ENCODE measurements at places on chromosomes 1 and 21.

GRCh38 chr1:223129229-223129901 is 13.7 kb downstream of the TLR5 start:
- DNase-seq: peak; percentile 86

- no peak for DNase-seq
Measured at GRCh38 chr1:197620714-197621163, 154.5 kb downstream of the DENND1B start.

DNA sequence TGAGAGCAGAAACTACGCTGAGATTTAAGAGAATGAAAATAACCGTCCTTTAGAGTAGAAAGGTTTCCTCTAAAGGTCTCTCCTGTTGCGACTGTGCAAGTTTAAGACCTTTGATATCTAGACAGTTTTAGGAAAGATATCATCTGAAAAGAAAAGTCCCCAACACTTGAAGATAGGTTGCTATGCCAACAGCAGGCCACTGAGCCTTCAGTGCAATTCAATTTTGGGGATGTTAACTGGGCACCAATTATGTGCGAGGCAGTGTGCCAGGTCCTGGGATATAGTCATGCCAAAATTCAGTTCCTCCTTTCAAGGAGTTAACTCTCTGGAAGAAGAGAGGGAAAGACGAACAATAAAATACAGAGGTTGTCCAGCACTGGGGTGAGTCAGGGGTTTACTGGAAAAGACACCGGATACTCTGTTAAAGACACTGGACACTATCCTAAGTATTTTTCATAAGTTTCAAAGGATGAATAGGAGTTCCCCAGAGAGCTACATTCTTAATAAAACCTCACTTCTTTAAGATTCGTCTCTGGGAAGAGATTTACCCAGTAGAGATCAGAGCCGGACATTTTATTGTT is 25.5 kb upstream of the ZNF281 start:
- no peak for DNase-seq

- DNase-seq: no peak
Measured at GRCh38 chr1:231544943-231545592, 16.6 kb downstream of the TSNAX start.

GRCh38 chr1:100400404-100400803 is 48.1 kb downstream of the CDC14A start:
- DNase-seq: no peak

DNA sequence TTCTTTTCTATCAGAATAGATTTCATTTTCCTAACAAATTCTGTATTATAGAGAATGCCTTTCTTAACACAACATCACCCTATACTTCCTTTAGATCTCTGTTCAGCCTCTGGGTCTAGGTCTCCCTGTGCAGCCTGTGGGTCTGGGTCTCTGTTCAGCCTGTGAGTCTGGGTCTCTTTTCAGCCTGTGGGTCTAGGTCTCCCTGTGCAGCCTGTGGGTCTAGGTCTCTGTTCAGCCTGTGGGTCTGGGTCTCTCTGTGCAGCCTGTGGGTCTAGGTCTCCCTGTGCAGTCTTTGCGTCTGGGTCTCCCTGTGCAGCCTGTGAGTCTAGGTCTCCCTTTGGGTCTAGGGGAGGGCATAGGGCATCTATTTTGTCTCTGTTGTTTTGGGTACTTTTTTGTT is 59.6 kb upstream of the DIP2A start:
- no peak for DNase-seq

GRCh38 chr21:34180407-34180806 is 107.0 kb downstream of the MRPS6 start:
- no peak for DNase-seq

- DNase-seq: peak; percentile 42
Measured at GRCh38 chr1:26786437-26787380, 1.0 kb upstream of the PIGV start.

DNA sequence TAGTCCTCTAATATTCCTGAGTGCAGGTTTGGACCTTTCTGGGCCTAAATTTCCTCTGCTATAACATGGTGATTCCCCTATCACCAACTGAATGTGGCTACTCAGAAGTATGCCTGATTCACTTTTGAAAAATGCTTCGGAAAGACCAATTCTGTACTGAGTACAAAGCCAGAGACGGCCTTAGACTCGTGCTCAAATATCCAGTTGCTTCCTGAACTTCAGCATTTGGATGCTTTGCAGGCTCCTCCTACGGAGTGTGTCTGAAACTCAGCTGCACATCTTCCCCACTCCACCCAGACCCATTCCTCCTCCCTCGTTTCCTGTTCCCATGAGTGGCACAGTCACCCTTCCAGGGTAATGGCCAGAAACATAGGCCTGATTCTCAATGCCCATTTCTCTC is 98.4 kb upstream of the GADD45A start:
- DNase-seq: no peak

- DNase-seq: no peak
Measured at GRCh38 chr1:109884242-109884891, 26.3 kb upstream of the CSF1 start.

DNA sequence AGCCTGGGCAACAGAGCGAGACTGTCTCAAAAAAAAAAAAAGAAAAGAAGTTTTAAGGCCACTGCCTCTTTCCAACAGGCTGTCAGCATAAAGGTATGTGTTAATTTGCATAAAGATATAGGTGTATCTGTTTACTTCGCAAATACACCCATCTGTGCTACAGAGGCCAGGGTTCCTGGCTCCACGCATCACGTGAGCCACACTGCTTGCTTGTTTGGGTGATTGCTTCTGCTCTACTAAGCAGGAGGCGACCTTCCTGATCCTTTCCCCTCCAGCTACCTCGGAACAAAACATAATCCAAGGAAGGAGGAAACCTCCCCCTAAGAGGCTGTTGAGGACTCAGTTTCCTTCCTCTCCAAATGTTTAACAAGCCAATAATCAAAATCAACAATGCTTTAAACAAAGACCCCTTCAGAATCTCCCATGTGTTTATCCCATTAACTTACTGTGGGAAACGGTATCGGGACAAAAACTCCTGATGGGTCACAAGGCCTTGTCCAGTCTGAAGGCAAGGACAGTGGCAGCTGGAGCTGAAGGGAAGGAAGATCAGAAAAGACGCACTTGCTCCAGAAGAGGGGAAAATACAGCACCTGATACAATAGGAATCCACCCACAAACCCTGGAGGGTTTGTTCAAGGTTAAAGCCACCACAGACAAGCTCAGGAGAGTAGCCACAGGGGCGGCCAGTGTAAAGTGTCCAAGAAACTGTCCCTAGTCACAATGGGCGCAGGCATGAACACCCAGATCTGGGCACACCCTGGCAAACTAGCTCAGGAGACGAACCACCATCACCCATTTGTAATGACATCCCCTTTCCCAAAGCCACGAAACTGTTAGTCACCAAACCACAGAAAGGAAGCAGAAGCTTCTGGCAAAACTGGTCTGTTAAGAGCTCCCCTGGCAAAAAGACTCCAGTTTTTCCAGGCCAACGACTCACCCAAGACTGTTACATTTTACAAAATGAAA is 17.2 kb downstream of the CTNNBIP1 start:
- no peak for DNase-seq

DNA sequence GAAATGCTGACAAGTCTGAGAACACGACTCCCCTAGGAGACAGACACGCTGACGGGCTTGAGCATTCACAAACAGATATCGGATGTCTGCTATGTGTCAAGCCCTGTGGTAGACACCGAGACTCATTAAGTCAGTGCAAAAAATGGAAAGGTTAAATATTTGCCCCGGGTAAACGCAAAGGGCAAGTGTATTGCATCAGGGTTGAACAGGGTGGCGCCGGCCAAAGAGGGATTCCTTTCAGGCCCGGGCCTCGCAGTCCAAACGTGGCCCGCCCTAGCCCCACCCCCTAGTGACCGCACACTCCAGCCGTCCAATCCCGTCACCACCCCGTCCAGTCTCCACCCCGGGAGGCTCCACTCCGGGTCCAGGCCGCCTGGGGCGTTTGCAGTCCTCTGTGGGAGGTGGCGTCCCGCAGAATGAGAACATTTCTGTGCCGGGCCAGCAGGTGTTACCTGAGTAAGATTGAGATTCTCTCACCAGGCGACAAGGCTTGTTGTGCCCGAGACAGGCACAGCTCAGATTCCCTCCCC is 16.3 kb upstream of the TMEM9 start:
- peak; percentile 87 for DNase-seq

DNA sequence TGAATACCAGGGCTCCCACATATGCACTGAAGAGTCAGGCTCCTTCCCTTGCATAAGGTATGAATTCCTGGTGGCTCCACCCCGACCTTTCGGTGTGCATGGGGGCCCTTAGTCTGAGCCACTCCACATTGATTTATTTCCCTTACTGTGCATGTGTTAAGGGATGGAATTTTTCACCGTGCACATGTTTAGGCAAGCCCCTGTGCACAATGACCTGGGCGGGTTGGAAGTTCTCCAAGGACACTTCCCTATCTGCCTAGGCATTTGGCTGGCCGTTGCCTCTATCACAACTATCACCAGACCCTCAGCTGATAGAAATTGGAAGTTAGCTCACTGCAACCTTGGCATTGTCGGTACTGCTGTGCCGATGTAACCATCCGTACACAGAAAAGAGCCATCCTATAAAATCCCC is 9.7 kb downstream of the S100A6 start:
- no peak for DNase-seq

GRCh38 chr1:211639475-211640300 is 35.7 kb downstream of the NEK2 start:
- DNase-seq: no peak

DNA sequence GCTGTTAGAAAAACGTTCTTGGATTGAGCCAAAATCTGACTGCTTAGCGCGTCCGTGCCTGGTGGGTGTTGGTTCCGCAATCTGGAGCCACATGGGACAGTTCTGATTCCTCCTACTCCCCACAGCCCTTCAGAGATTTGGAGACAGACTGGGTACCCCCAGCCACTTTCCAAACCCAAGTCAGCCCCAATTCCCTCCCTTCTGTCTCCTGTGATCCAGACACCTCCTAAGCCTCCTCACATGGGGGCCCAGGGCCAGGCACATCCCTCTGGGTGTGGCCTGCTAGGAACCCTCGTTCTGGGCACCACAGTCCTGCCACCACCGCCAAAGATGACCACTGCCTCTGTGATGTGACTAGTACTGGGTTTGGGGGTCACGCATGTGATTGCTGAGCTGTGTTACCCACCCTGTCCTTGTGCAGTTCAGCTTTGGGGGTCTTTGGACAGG is 4.8 kb downstream of the PLA2G5 start:
- DNase-seq: no peak

Data from Peyer's patch (tissue), 4 donors.